ENCODE measurements at places on chromosomes 16 and 17. TPM values are rescaled to one million over a fixed set of nuclear protein-coding genes. Genes with fewer than 3 reads are reported as not detected.

Gene CES1
- not detected for total RNA-seq

Gene CHST5
- total RNA-seq = 0.29 TPM

Gene FZD2
- total RNA-seq = 11.6 TPM

Gene DHRS7C
- total RNA-seq = not detected

DNA sequence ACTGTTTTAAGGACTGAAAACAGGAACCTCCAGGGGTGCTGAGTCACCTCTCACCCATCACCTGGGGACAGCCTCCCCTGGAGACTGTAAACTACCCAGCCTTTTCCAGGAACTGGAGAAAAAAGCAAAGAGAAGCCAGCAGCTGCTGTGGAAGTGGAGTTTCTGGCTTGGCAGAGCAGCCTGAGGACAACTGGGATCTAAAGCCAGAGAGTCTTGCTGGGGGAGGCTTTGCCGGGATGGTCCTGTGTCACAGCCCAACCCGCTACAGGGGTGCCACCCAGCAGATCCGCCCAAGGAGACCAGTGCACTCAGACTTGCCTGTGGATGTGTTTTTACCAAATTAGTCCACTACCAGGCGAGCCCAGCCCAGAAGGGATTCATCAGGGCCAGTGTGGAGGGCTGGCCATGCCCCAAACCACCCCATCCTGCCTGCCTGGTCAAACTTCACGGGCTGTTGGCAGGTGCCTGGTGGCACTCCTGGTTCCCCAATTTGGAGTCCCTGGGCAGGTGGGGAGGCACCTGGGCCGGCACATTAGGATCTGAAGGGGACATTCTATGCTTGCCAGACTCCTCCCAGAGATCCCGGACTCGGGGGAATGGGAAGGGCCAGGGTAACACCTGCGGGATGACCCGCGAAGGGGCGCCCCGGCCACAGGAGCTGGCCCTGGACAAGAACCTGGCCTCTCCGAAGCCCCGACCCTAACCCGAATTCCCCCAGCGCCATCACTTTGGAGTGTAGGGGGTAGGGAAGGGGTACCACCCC is 771 bp downstream of the MSRB1 start:
- DNase-seq = peak; percentile 52

Gene ITGB4
- 362 TPM for total RNA-seq

Gene TP53TG3B
- total RNA-seq = not detected

DNA sequence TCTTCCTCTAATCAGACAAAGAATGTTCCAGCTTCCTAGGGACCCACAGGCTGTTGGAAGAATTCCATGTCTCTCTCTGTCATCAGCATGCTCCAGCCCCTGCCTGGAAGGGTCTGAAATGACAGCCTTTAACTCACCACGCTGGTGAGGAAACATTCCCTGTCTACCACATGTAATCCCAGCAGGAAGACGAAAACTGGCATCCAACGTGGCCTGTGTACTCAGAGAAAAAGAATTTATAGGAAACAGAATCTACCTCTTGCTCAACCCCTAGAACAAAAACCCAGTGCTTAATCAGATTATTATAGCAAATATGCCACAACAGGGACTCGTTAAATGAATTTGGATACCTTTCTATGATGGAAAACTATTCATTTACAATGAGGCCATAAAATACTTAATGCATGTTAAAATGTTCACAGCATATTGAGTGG is 147.3 kb upstream of the FOXF1 start:
- DNase-seq = peak; percentile 43

DNA sequence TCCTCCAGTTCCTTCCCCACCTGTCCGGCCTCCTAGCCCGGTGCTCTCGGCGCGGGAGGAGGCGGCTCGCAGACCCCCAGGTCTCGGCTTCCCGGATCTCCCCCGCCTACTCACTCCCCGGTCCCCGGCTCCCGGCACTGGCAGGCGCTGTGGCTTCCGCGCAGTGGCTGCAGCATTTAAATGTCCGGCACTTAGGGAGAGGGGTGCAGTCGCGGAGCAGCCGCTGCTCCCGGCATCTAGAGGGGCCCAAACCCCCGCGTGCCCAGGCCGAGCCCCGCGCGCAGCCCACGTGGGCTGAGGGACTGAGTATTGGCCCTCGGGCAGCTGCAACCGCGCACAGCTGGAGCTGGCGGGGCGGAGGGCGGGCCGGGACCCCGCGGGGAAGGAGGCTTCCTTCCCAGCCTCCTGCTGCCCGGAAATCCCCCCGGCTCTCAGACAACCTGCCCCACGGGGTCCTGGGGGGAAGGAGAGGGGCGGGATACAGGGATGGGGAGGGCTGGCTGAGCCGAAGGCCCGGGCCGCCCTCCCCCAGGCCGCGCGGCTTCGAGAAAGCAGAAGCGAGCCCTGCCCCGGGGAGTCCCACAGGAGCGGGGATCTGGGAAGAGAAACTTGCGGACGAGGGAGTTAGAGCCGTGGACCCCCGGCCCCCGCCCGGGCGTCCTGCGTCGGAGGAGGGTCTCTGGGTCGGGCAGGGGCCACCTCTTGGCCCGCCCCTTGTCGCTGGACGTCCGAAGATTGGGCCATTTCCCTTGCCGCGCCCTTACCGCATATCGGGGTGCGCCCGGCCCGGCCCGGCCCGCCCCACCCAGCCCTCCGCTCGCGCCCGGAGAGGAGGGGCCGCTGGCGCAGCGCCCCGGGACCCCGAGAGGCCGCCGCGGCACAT is at the start of gene MMP25:
Gene MMP25 (plus strand): TSS at position 804 of the 883 bp plus-strand sequence. CDS start 357 bp downstream, outside the sequence.
- no peak for DNase-seq

- no peak for DNase-seq
Measured at GRCh38 chr16:56011808-56012481, 136.8 kb upstream of the CES5A start.

- peak; percentile 78 for DNase-seq
Measured at GRCh38 chr17:73189417-73190099, 3.3 kb upstream of the COG1 start.

Measured in PC-3 (cell line).